ENCODE measurements at places on chromosomes 13 and 19.

- no peak for DNase-seq
These were observed 12.0 kb downstream of the TSHZ3 start for GRCh38 chr19:31337008-31337914.

DNA sequence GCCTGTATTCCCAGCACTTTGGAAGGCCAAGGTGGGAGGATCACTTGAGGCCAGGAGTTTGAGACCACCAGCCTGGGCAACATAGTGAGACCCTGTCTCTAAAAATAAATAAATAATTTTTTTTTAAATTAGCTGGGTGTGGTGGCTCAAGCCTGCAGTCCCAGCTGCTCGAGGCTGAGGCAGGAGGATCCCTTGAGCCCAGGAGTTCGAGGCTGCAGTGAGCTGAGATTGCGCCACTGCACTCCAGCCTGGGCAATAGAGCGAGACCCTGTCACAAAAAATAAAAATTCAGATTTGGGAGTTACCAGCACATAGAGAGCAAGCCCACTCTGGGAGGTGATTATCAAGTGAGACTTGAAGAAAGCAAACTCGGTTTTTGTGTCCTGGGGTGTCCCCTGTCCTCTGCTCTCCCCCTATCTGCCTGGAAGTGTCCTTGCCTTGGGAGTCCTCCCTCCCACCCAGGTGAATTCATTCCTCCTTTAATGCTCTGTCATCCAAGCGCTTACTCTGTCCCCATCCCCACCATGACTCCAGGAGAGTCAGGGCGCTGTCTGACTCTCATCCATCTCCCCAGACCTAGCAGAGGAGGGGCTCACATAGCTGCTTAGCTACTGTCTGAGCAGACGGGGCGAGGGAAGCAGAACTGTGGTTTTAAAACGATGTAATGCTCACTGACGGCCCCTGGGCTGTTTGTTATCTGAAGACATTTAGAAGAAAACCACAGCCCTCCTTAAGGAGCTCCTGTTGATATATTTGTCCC is 146.8 kb downstream of the STK24 start:
- no peak for DNase-seq

GRCh38 chr19:55319785-55320184 is 5.4 kb downstream of the TMEM150B start:
- peak; percentile 66 for DNase-seq

DNA sequence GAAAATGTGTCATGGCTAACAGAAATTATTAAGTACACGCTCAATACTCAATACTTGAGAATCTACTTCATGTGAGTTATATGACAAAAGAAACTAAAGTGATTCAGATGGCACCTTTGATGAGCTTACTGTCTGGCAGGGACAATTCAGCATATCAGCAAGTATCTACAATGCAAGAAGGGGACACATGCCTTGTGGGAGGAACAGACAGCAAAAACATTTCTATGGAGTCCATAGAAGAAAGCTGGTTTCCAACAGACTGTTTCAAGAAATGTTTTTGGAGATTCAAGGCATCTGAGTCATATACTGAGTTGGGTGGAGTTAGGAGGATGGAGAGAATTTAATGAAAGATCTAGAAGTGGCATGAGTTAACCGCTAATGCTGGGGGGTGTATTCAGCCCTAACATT is 54.7 kb downstream of the MBNL2 start:
- DNase-seq = no peak

DNA sequence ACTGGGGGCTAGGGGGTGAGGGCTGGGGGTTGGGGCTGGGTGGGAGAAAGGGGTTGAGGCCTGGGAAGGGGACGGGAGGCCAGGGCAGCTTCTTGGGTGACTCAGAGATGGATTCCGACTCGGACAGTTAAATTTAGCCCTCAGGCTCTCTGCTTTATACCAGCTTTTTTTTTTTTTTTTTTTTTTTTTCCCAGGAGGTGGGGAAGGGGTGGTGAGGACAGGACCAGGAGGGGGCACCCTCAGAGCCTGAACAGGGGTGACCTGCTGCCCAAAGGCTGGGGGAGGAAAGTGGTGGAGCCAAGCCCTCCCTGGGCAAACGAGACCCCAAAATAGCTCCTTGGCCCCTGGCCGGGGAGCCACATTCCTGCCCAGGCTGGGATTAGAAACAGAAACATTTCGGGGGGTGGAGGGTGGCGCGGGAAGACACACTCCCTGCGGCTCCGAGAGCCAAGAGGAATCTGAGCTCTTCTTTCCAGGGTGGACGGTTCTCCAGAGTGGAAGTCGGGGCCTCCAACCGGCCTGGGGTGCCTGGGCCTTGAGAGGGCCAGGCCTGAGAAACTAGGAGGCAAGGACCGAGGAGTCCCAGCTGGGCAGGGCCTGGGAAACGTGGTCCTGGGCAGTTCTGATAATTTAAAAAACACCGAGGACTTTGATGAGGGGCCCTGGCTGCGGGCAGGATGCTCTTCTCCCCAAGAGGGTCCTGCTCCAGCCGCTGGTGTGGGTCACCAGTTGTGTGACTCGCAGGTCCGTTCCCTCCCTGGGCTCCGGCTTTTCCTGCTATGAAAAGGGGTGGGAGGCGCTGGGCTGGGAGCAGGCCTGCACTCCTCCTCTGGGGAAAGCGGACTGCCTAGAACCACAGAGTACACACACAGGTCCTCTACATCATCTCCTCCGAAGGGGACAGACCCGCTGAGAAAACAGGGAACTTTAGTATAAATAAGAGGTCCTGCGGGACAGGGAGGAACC is 813 bp upstream of the DMPK start:
- peak; percentile 67 for DNase-seq

All from H54 (cell line).